ENCODE measurements at places on chromosomes 2 and 18. TPM values are rescaled to one million over a fixed set of nuclear protein-coding genes. Genes with fewer than 3 reads are reported as not detected.

Gene CCDC102B
- total RNA-seq: not detected

Gene CHRNA1
- total RNA-seq: not detected

Gene INHBB
- total RNA-seq: 0.21 TPM

Gene PLCL1
- total RNA-seq: not detected

Gene GPR35
- total RNA-seq: 0.85 TPM

Gene GREB1L
- 2.7 TPM for total RNA-seq
